ENCODE measurements at places on chromosomes 5 and 9.

DNA sequence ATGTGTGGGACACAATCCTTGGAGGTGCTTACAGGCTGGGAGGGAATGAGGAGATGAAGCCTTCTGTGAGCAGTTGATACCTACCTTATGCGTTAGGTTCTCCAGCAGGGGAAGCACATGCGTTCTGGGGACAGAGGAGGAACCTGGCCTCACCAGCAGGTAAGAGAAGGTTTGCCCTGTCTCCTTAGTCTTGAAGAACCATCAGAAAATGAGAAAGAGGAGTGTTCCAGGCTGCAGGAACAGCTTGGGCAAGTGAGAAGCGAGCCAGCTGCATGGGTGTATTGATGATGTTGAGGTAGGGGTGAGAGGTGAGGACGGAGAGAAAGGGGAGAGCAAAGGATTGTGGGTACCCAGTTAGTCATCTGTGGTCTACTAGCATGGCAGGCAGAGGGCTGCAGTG is 156.9 kb upstream of the MVB12B start:
- H3K27ac ChIP-seq: no peak overlapping the region
- no peaks in the 10 kb centered on the region for H3K36me3 ChIP-seq
- H3K4me1 ChIP-seq: no peaks in the 10 kb centered on the region
- no peak for DNase-seq
- no peaks in the 10 kb centered on the region for H3K27me3 ChIP-seq

DNA sequence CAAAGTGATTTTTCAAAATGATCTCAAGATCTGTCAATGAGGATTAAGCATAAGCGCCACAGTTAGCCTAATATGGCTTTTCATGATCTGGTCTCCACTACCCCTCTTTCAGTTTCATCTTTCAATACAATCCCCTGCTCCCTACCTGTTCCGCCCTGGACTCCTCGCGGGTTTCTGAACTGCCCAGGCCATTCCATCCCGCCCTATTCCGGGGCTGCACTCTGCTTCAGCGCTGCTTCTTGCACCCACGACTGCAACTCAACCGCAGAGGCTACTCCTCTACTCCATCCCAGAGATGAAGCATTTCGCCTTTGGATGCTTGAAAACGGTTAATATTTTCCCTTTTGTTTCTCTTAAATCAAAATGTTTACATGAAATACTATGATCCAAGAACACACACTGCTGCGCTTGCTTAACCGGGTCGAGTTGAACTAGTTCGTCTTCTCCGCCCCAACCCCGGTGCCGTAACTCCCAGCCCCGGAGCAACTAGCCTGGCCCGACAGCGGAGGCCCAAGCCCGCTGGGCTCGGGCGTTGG is 716 bp upstream of the OTULIN start:
- H3K27me3 ChIP-seq: no peaks in the 10 kb centered on the region
- peaks cover 43% of the 10 kb centered on the region for H3K4me1 ChIP-seq
- no peaks in the 10 kb centered on the region for H3K36me3 ChIP-seq
- peak overlapping the region; percentile 82 for H3K4me3 ChIP-seq

DNA sequence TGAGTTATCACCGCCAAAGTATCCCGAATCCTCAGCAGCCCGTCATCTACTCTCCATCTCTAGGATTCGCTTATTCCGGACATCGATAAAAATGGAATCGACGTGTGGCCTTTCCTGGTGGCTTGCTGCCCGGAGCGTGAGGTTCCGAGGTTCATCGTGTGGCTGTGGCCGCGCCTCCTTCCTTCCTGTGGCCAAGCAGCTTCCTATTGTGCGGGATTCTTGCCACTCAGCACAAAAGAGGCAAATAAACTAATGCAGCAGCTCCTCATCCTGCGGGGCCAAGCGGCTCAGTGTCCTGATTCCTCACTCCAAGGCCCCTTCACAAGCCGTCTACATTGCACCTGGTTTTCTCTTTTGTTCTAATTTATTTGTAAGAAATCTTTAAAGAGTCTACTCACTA is 800.9 kb downstream of the CDH9 start:
- H3K27me3 ChIP-seq: no peaks in the 10 kb centered on the region
- no peak overlapping the region for H3K4me3 ChIP-seq
- no peak for DNase-seq
- no peak overlapping the region for H3K27ac ChIP-seq

DNA sequence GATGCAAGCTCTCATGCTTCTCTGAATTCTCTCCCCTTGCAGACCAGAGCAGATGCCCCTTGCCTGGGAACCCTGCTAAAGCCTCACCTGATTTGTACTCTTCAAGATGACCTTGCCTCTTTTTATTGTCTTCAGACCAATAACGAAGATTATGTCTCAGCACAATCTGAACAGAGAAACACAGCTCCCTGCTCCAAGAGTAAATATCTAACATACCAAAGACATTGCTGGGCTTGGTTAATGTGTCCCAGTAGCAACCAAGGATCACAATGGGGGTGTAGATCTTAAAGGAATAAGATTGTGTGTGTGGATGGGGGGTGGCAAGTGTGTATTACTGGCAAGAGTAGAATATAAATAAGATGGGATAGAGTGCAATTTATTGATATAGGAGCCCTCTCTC is 67.6 kb upstream of the LHFPL2 start:
- no peaks in the 10 kb centered on the region for H3K4me1 ChIP-seq
- no peaks in the 10 kb centered on the region for H3K36me3 ChIP-seq
- no peak overlapping the region for H3K4me3 ChIP-seq
- H3K27ac ChIP-seq: no peak overlapping the region

- H3K4me1 ChIP-seq: no peaks in the 10 kb centered on the region
- DNase-seq: no peak
- H3K4me3 ChIP-seq: no peak overlapping the region
These were observed 81.1 kb downstream of the PLK2 start for GRCh38 chr5:58378613-58379390.

DNA sequence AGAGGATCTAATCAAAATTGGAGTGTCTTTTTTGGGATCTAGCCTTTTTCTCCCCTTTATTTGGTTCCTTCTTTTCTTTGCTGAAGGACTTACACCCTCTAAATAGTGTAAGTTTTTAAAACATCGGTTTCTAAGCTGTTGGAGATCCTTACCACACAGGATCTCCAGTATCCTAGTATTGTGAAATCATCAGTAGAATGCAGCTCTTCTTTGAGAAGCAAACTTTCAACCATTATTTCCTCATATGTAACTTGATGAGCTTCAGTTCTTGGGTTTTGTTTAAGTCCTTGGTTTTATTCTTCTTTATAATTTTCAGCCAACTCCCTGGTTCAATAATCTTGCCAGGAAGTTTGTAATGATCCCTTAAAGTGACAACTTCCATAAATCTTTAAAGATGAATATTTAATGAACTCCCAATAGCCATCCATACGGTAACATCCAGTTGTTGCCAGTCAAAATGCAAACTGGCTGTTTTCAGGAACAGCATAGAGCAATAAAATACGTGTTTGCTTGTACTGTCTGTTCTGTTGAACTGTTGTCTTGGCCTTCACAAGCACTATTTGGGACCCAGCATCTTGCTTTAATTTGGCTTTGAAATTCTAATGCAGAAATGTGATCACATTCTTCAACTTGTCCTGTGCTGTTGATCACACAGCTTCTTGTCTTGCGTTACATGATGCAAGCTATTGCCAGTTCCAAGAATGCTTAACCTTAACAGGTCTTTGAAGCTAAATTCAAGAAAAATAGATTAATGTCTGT is 34.8 kb upstream of the TTC23L start:
- no peak for DNase-seq
- no peak overlapping the region for H3K27ac ChIP-seq
- H3K4me1 ChIP-seq: no peaks in the 10 kb centered on the region
- no peaks in the 10 kb centered on the region for H3K27me3 ChIP-seq
- H3K4me3 ChIP-seq: no peak overlapping the region

DNA sequence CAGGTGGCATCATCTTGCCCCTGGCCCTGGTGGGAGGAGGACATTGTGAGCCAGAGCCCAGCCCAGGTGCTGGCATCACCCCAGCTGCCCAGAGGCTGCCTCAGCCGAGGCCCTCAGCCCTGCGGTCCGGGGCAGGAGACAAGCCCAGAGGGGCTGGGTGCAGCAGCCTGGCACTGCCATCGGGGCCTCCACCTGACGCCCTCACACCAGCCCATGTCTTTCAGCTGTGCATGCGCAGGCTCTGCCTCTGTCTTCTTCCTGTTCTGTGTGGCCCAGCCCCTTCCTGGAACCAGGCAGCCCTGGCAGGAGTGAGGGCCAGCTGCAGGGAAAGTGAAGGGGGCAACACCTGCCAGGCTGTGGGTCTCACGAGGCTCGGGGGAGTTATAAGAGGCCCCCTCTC is 4.8 kb upstream of the CEL start:
- H3K4me3 ChIP-seq: no peak overlapping the region
- no peaks in the 10 kb centered on the region for H3K27me3 ChIP-seq
- peak; percentile 57 for DNase-seq
- no peak overlapping the region for H3K27ac ChIP-seq
- H3K36me3 ChIP-seq: peaks cover 37% of the 10 kb centered on the region
- peaks cover 24% of the 10 kb centered on the region for H3K4me1 ChIP-seq

- no peaks in the 10 kb centered on the region for H3K4me1 ChIP-seq
- H3K27ac ChIP-seq: no peak overlapping the region
- DNase-seq: no peak
- H3K36me3 ChIP-seq: no peaks in the 10 kb centered on the region
- H3K27me3 ChIP-seq: no peaks in the 10 kb centered on the region
These were observed 24.4 kb upstream of the RGMB start for GRCh38 chr5:98749046-98749445.

GRCh38 chr5:126917918-126918614 is 112.3 kb downstream of the MARCHF3 start:
- no peaks in the 10 kb centered on the region for H3K36me3 ChIP-seq
- DNase-seq: peak; percentile 6
- H3K4me3 ChIP-seq: no peak overlapping the region
- H3K4me1 ChIP-seq: peaks cover 4% of the 10 kb centered on the region

GRCh38 chr5:86124333-86124732 is 493.4 kb upstream of the COX7C start:
- H3K4me1 ChIP-seq: no peaks in the 10 kb centered on the region
- no peaks in the 10 kb centered on the region for H3K27me3 ChIP-seq
- DNase-seq: no peak
- no peak overlapping the region for H3K27ac ChIP-seq

GRCh38 chr5:119316086-119316485 is 39.7 kb upstream of the TNFAIP8 start:
- DNase-seq: no peak
- H3K27ac ChIP-seq: peak overlapping the region; percentile 46
- peaks cover under 1% of the 10 kb centered on the region for H3K36me3 ChIP-seq
- H3K27me3 ChIP-seq: no peaks in the 10 kb centered on the region
- H3K4me3 ChIP-seq: no peak overlapping the region
- peaks cover 59% of the 10 kb centered on the region for H3K4me1 ChIP-seq

- H3K27ac ChIP-seq: no peak overlapping the region
- peaks cover 3% of the 10 kb centered on the region for H3K4me1 ChIP-seq
- H3K27me3 ChIP-seq: no peaks in the 10 kb centered on the region
- H3K36me3 ChIP-seq: peaks cover 60% of the 10 kb centered on the region
- DNase-seq: no peak
- no peak overlapping the region for H3K4me3 ChIP-seq
These were observed 27.3 kb downstream of the CLTA start for GRCh38 chr9:36218011-36218410.

- H3K4me1 ChIP-seq: peaks cover 9% of the 10 kb centered on the region
- peak within 1 kb of the TSS; percentile 20 for H3K4me3 ChIP-seq
- DNase-seq: no peak
- H3K27me3 ChIP-seq: peaks cover 7% of the 10 kb centered on the region
- no peak within 1 kb of the TSS for H3K27ac ChIP-seq
- H3K36me3 ChIP-seq: no peaks in the 10 kb centered on the region
These were observed at the start of gene ARHGEF37 for GRCh38 chr5:149581192-149581861. Gene ARHGEF37 (plus strand): TSS chr5:149581498. CDS start chr5:149597770, 16,272 bp downstream.

GRCh38 chr5:157539503-157540022 is 36.0 kb downstream of the ADAM19 start:
- no peaks in the 10 kb centered on the region for H3K36me3 ChIP-seq
- no peak for DNase-seq
- no peak overlapping the region for H3K27ac ChIP-seq
- H3K4me1 ChIP-seq: peaks cover 21% of the 10 kb centered on the region

GRCh38 chr5:60010853-60011252 is 117.3 kb upstream of the PDE4D start:
- no peak overlapping the region for H3K4me3 ChIP-seq
- no peak for DNase-seq
- no peaks in the 10 kb centered on the region for H3K36me3 ChIP-seq
- H3K27ac ChIP-seq: no peak overlapping the region
- H3K4me1 ChIP-seq: no peaks in the 10 kb centered on the region

DNA sequence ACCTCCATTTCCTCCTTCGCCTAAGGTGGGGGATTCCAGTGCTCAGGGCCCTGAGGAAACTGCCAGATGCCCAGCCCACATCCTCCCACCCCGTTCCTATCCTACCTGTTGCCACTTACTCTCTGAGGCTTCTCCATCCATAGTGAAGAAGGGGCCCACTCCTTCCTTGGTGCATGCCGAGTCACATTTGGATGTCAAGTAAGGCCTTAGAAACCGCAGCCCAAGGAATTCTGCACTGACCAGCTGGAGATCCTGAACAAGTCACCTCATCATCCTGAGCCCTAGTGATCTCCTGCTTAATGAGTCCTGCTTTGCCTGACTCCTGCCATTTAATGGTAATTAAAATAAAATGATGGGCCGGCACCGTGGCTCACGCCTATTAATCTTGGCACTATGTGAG is 6.7 kb upstream of the TNIP1 start:
- peaks cover 38% of the 10 kb centered on the region for H3K4me1 ChIP-seq
- DNase-seq: no peak
- H3K4me3 ChIP-seq: no peak overlapping the region

DNA sequence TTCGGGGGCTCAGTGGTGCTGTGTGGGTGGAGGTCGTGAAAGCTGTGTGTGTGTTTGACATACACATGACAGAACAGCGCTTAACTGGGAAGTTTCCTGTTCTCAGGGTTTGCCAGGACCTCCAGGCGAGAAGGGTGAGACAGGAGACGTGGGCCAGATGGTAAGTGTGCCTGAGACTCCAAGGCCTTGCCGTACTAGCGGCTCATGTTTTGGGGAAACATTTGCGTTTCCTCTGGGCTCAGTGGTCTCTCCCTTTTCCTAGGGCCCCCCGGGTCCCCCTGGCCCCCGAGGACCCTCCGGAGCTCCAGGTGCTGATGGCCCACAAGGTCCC is 68.3 kb upstream of the FCN2 start:
- no peak overlapping the region for H3K4me3 ChIP-seq
- H3K4me1 ChIP-seq: no peaks in the 10 kb centered on the region
- no peak overlapping the region for H3K27ac ChIP-seq
- H3K36me3 ChIP-seq: no peaks in the 10 kb centered on the region
- no peak for DNase-seq

DNA sequence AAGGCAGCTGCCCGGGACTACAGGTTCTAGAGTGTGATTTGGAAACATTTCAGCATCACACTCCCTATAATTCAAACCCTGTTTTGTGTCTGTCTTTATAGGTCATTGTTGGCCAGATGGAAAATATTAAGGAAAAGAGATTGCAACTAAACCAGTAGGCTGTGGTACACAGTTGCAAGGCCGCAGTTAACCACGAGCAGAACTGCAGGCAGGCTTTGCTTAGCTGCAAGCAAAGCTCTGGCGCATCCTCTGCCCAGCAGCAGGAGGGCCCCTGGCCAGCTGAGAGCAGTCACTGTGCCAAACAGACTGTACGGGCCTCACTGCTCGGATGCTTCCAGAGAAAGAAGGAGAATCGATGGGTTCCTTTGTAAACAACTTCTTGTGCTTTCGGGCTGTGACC is 204.5 kb downstream of the DENND1A start:
- no peaks in the 10 kb centered on the region for H3K27me3 ChIP-seq
- no peaks in the 10 kb centered on the region for H3K4me1 ChIP-seq
- H3K36me3 ChIP-seq: no peaks in the 10 kb centered on the region

Measured in natural killer cell (primary cell).